ENCODE measurements at places on chromosomes 6 and 20.

GRCh38 chr6:17473554-17473953 lies 80.2 kb downstream of the CAP2 start:
- DNase-seq, result no peak

DNA sequence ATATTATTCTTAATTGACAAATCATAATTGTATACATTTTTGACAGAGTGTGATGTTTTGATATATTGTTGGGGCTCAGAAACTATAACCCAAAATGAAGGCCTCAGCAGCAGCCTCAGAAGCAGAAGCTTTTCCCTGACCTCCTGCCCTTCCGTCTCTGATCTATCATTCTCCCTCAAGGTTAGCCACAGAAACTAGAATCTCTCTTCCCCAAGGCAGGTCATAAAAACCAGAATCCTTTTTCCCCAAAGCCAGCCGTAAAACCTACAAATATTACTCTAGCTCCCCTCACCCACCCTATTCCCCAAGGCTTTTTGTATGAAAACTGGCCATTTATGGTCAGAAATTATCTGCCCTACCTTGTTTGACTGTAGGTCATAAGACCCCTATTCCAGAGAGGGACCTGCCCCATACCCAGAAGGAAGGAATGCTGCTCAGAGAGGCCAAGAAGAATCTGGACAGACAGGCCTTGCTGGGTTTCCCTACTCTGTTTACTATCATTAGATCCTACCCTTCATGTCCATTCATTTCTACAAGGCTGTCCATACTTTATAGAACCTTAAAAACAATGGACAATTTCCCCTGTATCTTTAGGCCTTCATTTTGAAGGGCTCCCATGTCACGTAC lies 14.5 kb downstream of the OR2B2 start:
- no peak for DNase-seq

DNA sequence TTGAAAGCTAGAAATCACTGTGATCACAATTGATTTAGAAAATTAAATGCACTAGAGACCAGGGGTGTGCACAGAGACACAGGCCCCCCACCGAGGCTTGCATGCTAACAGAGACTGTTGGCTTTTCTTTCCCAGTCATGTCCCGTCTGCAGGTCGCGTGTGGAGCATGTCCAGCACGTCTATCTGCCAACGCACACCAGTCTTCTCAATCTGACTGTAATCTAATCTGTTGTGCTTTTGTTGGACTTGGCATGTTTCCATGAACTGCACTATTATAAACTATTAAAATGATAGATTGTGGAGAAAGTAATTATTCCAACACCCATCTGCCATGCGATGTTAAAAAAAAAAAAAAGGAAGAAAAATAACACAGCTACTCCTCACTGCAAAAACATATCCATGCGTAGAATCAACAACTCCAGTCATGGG lies 17.7 kb downstream of the MYLIP start:
- no peak for DNase-seq

DNA sequence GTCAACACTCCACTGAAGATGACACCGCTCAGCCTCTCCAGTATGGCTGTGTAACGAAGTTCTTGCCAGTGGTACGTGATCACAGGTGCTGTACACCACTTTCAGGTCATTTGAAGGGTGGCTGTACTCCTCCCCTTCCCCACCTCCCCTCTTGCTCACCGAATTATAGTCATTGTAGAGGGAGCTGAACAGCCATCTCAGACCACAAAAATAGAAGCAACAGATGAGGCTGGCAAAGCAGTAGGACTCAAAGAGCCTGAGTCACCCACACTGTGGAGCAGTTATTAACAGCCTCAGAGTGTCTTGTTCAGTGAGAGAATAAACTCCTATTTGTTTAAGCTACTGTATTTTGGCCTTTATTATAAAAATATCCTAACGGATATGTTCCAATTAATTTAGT lies 192.5 kb upstream of the MCHR2 start:
- no peak for DNase-seq

- peak; percentile 80 for DNase-seq
Measured at GRCh38 chr6:9139746-9140145, 704.4 kb upstream of the SLC35B3 start.

DNA sequence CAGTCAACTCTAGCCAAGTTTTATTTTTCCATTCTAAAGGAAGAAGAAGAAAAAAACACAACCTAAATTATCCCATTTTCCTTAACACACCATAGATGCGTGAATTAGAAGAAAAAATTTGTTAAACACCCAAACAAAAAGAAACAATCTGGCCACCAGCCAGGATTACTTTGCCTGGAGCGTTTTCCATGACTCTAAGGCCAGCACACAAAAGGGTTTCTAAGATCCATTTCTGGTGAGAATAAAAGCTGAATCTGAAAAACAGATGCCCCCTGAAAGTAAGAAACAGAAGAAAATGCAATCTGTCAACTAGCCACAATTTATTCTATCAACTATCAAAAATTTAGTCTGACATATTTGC lies 267.2 kb upstream of the SULF2 start:
- peak; percentile 19 for DNase-seq

GRCh38 chr6:111530218-111530617 lies 47.2 kb upstream of the REV3L start:
- no peak for DNase-seq

- DNase-seq, result no peak
Measured at GRCh38 chr6:33847078-33847477, 43.3 kb upstream of the MLN start.

DNA sequence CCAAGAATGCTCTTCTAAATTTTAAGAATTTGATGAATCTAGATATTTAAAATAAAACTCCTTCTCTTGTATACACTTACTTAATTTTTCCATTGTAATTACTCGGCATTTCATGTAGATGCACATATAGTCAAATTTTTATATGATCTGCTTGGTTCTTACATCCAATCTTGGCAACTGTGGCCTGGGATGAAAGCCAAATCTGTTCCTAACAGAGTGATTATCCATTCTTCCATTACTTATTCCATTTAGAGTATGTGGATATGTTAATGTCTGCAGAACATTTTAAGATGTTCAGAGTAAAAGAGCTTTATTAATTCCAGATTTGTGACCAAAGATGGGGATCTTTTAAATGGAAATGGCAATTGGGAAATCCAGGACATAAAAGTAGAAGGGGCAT lies 144.1 kb upstream of the PDE7B start:
- no peak for DNase-seq

- DNase-seq, result no peak
Measured at GRCh38 chr6:41345901-41346300, 10.5 kb downstream of the NCR2 start.

DNA sequence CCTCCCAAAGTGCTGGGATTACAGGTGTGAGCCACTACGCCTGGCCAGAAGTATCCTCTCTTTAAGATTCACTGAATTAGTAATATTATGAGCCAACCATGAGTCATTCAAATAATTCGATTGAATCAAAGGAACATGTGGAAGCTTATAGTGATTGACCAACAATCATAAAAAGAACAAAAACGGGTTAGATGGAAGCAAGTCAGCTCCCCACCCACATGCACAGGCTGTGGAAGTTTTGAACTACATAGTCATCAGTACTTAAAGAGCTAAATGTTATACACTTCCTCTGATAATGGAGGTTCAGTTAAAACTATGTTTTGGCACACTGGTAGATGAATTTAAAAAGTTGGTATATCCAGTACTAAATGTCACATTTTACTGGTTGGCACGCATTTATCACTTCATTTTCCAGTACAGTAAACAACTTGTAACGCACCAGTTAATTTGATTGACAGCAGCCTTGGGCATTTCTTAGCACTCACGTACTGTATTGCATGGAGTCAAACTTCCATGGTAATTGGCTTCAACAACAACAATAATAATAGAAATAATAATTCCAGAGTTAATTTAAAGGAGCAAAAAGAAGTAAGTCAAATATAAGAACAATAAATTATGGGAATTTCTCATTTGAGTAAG lies 1107.3 kb upstream of the MAP3K7 start:
- no peak for DNase-seq

- no peak for DNase-seq
Measured at GRCh38 chr6:11253594-11253993, 21.1 kb upstream of the NEDD9 start.

- DNase-seq, result no peak
Measured at GRCh38 chr20:52965380-52965779, 6.8 kb upstream of the TSHZ2 start.

DNA sequence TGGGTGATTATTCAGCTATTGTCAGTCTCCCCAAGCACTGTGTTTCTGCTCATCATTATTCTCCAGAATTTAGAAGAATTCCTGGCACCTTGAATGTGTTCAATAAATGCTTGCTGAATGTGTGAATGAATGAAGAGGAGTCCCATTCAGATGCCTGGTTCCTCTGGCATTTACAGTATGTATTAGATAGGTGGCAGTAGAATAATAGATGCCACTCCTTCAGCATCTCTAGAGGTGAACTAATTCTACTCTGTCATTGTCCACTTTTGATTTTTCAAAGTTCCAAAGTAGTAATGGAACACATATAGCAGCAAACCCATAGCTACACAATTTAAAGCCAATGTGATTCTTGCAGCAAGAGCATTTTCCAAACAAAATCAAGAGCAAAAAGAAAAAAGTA lies 118.9 kb upstream of the CEP162 start:
- no peak for DNase-seq

DNA sequence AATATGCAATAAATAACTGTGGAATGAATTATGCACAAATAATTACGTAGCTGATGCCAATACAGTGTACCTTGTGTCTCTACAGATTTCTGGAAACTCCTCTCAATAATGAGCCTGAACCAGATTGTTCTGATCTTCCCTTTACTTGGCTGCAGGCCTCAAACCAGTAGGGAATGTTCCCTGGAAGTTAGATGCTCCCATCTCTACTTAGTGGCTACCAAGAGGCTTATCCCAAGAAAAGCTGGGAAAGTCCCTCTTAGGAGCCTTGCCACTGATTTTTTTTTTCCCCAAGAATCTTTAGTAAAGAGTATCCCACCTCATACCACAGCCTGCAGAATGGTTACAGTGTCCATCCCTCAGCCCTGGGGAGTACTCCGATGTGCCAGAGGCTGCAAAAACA lies 702.1 kb downstream of the RFPL4B start:
- DNase-seq, result no peak

DNA sequence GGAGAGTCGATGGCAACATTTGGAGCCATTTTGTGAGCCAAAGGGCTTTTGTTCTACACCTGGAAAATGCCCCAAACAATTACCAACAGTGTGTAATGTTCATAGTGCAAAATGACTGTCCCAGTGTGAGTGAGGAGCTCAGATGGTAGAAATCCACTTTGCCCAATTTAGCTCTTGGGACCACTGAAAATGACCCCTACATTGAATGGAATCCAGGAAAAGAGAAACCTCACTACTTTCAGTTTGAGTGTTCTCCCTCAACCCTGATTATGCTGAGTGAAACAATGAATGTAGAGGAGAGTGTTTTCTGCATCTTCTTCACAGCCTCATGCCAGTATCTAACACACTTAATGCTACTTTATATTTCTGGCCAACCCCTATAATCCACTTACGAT lies 84.9 kb upstream of the NRN1 start:
- DNase-seq, result no peak

- DNase-seq, result no peak
Measured at GRCh38 chr6:108446629-108447150, 114.0 kb upstream of the FOXO3 start.

GRCh38 chr20:33337119-33337518 lies 54.1 kb downstream of the BPIFB1 start:
- no peak for DNase-seq

DNA sequence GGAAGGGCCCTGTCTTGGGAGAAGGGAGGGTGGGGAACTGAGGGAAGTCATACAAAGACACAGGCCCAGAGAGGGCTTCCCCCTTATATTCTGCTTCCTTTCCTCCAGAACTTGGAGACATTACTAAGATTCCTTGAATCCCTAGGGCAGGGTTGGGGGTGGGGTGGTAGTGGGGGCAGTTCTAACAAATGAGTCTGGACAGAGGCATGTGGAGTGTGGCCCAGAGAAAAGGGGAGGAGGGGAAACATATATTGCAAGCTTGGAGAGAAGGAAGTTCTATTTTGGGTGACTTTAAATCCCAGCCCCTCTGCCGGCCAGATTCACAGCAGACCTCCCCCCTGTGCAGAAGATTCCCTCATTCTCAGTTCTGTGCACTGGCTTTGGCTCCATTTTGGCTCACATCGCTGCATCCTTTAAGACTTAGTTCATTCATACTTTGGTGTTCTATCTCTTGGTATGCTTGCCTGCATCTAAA lies 43.7 kb downstream of the DAAM2 start:
- DNase-seq, result no peak

- no peak for DNase-seq
Measured at GRCh38 chr20:42074944-42075343, 456.8 kb upstream of the CHD6 start.

DNA sequence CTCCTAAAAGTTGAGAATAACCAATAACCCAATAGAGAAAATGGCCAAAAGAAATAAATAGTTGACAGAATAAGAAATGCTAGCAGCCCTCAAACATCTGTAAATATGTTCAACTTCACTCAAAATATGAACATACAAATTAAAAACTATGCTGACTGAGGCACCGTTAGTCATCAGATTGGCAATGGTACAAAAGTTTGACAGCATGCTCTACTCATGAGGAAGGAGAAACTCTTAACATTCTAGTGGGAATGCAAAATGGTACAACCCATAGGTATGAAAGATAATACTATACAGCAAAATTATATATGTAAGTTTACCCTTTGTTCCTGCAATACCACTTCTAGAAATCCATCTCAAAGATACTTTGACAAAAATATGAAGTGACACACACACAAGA lies 1.6 kb upstream of the ZSCAN12 start:
- no peak for DNase-seq

DNA sequence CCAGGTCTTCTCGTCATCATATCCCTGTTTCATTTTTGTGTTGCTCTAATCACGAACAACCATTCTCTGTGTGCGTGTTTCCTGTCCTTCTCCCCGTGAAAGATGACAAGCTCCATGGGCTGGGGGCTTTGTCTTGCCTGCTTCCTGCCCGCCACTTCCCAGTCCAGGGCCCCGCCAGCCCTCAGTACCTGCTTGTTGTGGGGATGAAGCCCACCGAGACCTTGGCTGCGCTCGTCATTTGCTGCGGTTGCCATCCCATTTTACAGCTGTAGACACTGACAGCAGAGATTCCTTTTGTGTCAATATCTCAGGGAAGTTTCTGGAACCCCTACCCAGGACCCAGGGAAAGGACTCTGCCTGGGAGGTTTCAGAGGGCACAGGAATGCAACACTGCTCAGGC lies 40.3 kb upstream of the STX16 start:
- DNase-seq, result no peak

- DNase-seq, result no peak
Measured at GRCh38 chr20:4812216-4812615, 90.5 kb downstream of the PRND start.

DNA sequence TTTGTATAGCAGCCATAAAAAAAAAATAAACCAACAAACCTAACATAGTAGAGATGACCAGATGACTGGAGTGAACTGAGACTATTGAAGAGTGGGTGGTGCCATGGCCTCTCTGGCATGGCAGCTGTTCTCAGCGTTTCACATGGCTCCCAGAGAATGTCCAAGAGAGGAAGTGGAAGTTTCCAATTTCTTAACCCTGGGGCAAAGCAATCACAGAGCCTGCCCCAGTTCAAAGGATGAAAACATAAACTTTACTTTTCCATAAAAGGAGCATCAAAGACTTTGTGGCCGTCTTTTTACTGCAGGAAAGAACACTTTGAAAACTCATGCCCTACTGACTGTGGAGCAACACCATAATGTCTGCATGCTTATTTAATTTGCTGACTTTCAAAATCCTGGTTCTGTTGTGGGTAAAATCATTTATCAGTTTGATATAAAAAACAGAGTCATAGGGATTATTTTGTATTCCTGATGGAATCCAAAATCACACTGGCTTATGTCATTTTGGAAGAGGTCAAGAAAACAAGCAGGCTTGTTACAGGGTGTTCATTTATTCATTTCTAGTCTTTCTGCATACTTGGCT lies 165.4 kb downstream of the SLC35B3 start:
- no peak for DNase-seq

GRCh38 chr20:17485017-17485416 lies 46.2 kb downstream of the BFSP1 start:
- DNase-seq, result no peak
